ENCODE measurements at places on chromosomes 5 and 9.

- no peak for DNase-seq
These were observed 99.2 kb downstream of the PSAT1 start for GRCh38 chr9:78396087-78396486.

- DNase-seq: no peak
These were observed 87.0 kb downstream of the IARS1 start for GRCh38 chr9:92206488-92206887.

GRCh38 chr5:144144956-144145751, 25.3 kb downstream of the YIPF5 start:
- DNase-seq: no peak

DNA sequence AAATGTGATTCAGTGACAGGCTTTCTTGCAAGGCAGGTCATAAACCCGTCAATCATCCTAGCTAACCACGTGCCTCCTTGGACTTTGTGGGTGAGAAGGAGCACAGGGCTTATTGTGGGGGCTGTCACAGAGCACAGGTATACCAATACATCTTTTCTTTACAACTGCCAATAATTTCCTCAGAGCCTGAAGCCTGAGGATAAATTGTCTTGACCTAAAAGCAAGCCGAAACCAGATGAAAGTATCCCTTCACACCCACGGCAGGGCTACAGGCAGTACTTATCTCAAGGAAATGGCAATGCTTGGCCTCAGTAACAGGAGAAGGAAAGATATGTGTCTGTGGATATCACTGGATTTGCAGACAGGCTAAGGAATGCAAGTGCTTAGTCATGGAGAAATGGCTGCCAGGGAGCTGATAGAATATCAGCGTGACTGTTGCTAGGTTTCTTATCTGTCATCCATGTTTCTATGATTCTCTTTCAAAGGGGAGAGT, 90.3 kb upstream of the ZNF366 start:
- no peak for DNase-seq

DNA sequence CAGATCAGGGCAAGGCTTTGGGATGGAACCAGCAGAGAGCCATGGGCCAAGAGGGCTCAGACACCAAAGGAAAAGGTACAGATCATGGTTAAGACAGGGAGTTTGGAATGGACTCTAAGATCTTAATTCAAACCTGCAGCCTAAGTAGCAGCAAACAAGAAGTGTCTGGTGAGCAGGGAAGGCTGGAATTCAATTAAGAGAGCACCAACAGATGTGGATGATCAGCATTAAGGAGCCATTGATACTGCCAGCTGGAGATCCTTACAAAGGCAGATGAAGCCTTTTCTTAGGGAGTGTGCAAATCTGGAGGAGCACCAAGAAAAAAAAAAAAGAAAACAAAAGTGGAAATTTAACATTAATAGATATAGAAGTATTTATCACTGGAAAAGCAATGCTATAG, 516.8 kb downstream of the RASEF start:
- DNase-seq: no peak

DNA sequence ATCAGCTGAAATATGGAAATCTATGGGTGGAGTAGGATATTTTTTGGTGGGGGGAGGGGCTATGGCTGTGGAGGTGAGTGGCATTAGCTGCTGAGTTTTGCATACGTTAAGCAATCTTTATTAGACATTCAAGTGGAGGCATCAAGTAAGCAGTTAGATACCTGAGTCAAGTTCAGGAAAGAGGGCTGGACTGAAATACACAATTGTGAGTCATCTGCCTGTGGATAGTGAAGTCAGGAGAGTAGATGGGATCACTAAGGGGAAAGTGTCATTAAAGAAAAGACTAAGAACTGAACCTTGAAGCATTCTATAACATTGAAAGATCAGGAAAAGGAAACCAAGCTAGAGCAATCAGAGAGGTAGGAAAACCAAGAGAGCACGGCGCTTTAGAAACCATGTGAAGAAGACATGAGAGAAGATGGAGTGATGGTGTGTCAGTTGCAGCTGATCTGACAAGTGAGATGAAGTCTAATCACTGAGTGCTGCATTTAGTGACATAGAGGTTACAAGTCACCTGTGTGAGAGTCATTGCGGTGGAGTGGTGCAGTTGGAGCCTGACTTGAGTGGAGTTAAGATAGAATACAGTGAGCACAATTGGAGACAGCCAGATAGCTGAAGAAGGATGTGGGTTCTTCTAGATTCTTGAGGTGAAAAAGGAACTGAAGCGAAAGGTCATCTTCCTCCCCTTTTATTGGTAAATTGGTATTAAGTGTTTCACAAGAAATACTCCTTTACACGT, 88.7 kb downstream of the PIP5K1B start:
- DNase-seq: no peak

DNA sequence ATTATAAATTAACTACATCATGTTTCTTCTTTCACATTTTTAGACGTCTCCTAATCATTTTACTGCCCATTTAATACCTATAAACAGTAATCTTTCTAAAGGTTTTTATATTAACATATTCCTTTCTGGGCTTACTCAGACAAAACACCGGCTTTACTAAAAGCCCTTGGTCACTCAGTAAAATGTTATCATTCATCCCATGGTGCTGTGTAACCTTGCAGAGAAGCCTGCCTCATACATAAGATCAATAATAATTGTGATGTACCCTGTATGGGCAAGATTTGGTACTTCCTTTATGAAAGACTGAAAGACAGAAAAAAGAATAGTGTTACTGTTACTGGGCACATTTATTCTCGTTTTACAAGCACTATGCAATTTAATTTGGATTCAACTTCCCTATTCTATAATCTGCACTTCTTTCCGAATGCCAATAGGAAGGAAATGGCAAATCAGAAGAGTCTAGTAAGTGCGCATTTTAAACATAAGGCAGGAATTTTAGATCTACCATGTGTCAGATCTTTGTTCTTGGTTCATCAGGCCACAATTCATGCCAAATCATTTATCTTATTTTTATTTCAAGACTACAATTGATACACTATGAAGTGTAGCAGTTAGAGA, 522.2 kb downstream of the CSNK1G3 start:
- no peak for DNase-seq

GRCh38 chr5:174610968-174611367, 113.4 kb upstream of the MSX2 start:
- DNase-seq: no peak

GRCh38 chr9:133533857-133534256, 647 bp upstream of the ADAMTSL2 start:
- peak; percentile 37 for DNase-seq

- DNase-seq: no peak
These were observed 10.4 kb upstream of the DPM2 start for GRCh38 chr9:127947841-127948710.

GRCh38 chr5:159921721-159922120, 5.4 kb downstream of the ADRA1B start:
- DNase-seq: no peak

DNA sequence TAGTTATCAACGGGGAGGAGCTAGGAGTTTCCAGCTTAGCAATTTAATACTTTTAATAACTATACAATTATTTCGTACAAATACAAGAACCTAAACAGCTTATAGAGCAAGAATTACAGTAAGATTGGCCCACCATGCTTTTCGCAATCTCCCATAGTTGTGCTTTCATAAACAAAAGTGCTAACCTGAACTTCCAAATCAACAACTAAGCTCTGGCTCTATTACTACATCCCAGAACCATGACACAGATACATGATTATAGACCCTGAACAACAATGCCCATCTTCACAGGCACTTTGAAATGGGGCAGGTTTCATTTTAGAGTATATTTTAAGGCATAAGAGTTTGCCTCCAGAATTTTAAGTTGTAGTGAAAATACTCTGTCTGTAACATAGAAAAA, 203.5 kb downstream of the DMRTA1 start:
- no peak for DNase-seq

- DNase-seq: no peak
These were observed 624.7 kb upstream of the ACO1 start for GRCh38 chr9:31759703-31760102.

DNA sequence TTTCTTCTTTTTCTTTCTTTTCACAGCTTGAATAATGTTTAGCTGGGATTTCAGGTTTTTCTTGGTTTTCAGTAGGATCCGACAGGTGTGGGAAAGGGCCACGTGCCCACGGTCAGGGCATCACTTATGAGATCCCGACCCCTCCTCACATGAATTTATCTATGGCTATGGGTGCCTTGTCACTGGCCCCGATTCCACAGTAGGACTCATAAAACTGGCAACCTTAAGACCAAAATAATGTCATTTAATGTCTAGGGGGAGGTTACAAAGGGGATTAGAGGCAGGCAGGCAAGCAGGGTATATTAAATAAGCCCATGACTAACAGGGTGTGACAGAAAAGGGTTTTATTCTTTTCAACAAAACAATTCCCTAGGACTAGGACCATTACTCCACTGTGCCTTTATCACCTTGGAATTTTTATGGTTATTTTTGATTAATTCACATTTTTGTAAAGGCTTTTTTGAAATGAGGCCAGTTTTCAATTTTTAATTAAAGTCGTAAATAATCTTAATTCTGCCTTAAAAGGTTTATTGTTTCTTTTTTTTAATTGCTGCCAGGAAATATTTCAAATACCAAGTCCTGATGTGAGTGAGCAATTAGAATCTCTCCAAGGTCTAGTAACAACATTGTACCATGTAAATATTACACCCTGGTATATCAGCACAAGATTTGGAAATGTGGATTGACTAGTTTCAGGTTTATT, 370.4 kb downstream of the GLIS3 start:
- DNase-seq: no peak

DNA sequence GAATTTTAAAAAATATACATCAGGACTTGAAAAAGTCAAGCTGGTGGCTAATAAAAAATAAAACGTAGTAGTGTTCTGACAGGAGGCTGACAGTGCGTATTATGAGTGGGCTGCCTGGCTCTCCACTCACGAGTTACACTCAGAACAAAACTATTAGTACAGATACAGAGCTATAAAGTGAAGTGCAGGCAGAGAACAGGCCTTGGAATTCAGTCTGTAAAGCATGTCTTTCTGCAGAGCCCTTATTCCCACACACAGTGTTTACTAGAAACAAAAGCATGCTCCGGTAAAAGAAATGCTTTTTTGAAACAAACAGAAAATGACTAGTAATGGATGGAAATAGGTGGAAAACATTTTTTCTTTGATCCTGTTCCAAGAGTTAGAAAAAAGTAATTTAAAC, 334.7 kb downstream of the DIRAS2 start:
- DNase-seq: no peak

DNA sequence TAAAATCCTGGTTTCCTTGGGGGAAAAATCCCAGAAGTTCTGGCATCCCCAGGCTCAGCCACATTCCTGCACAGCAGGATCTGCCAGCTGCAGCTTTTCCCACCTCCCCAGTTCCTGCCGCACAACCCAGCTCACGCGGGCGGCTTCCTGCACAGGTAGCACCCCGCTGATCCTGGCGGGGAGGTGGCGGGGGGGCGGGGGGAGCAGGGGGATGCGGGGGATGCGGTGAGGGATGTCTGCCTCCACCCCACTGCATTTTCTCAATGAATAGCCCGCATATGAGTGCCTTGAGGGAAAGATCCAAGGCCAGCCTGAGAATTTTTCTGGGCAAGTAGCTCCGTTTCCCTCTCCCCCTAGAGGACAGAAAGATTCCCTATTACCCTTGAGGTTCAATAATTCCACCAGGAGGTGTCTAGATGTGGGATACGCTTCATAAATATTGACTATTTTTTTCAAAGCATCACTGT, 21.1 kb downstream of the GFPT2 start:
- DNase-seq: no peak

DNA sequence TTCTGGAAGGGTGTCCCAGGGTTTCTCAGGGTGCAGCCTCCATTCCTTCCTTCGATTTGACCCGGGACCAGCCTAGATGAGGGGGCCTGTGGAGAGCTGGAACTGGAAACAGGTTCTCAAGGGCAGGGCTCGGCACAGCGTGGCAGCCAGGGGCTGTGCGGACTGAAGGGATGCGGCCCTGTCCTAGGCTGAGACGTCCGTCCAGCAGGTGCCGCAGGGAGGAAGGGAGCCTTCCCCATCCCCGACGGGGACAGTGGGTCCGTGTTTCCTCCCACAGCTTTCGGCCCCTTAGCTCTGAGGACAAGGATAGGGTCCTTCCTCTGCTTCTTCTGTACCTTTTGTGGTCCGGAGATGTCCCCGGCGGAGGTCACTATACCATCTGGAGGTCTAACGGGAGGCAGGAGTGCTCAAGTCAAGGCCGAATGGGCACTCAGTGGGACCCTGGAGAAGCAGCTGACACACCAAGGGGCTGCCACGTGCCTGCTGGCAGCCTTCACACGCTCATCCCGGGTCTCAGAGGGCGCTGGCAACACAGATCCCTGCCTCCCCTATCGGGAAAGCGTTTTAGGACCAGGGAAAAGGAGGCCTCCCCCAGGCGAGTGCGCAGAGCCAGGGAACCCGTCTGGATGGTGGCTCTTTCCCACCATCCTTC, 49.9 kb downstream of the USP20 start:
- peak; percentile 79 for DNase-seq

DNA sequence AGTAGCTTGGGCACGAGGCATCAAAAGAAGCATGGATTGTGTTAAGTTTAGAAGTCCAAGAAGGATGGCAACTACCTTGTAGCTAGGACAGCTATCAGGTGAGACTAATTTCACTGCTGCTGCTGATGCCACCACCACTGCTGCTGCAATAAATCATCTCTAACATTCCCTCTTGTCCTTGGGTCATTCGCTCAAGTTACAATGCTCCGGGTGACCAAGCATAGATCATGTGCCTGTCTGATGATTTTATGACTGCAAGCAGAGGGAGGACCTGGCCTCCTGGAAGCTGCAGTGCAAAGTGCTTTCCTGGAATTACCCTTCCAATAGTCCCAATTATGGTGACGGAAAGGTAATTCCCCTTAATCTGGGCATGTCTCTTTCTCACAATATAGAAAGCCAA, 334.4 kb downstream of the PRELID2 start:
- DNase-seq: no peak

GRCh38 chr9:134024828-134025605, at the start of gene BRD3OS:
TSS of gene BRD3OS (plus strand) at chr9:134025481. CDS start at chr9:134026748, 1,267 bp downstream.
- peak; percentile 100 for DNase-seq

DNA sequence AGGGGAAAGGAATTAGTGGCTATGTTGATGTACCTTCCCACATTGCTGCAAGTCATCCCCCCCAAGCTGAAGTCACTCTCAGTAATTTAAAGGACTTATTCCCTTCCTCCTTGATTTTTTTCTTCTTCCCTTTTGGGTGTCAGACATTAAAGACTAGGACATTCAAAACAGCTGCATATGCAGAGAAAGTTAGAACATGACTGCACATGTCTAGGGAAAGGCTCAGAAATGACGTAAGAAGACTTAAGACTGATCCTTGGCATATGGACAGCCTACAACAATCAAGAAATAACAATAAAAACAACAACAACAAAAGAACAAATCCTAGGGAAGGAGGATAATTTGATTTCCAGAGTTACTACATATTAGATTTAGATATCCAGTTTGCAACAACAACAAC, 997.5 kb downstream of the TLE4 start:
- DNase-seq: no peak

- DNase-seq: no peak
These were observed 11.5 kb upstream of the SEPTIN8 start for GRCh38 chr5:132788508-132788907.

- no peak for DNase-seq
These were observed 41.8 kb upstream of the CDKN2B start for GRCh38 chr9:22050924-22051323.

DNA sequence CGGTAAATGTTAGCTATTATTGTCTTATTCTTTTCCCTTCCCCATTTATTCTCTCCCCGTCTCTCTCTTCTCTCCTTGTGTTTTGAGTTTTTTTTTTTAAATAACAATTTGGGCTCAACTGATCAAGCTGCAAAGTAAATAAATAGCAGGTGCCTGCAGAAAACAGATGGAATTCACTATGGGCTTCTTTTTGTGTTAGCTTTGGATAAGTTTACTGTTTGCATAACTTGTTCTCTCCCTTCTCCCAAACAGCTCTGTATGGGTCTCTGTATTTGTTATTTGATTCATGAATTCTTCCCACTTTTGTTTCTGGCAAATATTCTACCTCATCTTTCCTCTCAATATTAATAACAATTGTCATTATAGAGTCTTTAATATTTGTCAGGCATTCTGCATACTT, 111.8 kb upstream of the ASTN2 start:
- DNase-seq: no peak
